ENCODE measurements at places on chromosomes 12 and 14.

GRCh38 chr12:108519558-108519957 lies 4.5 kb downstream of the FICD start:
- DNase-seq, result no peak

GRCh38 chr12:59559696-59560095 lies 36.1 kb upstream of the SLC16A7 start:
- no peak for DNase-seq

GRCh38 chr14:29734732-29735131 lies 192.9 kb downstream of the PRKD1 start:
- no peak for DNase-seq

- DNase-seq, result no peak
These were observed 5.2 kb upstream of the P2RX7 start for GRCh38 chr12:121127501-121127900.

DNA sequence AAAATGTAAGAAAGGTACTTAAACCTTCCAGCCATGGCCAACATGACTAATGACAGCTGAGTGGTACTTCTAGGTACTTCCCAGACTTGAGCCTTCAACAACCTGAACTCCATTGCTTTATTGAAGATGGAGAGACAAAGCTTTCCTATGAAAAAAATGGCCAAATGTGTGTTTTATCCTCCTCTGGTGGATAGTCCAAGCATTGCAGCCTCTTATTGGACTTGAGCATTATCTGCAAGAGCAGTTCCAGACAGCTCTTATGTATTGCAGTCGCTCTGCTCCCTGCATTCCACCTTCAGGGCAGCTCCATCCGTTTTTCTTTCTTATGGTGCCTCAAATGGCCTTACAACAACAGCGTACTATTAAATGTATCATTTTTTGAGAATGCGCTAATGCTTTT lies 588.2 kb downstream of the NRXN3 start:
- peak; percentile 42 for DNase-seq

- DNase-seq, result no peak
These were observed 4.0 kb upstream of the TESPA1 start for GRCh38 chr12:54988402-54989054.

Data from COLO829 (cell line).